ENCODE measurements at places on chromosomes 13 and 19.

DNA sequence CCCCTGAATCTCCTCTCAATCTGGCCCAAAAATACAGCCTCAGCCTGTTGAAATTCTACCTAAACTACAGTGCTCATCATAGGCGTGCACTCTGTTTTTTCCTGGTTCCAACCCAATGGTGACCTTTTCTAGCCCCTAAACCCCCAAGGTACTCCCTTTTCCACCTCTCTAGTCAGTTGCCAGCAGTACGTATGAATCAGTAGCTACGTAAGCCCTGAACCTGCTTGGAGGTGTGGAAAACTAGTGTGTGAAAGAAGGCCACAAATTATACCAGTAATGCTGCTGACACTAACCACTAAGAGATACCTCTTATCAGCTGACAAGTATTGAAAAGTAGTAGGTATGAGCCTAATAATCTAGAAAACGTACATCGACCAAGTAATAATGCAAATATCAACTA lies 60.9 kb downstream of the FOXO1 start:
- no peak for DNase-seq

DNA sequence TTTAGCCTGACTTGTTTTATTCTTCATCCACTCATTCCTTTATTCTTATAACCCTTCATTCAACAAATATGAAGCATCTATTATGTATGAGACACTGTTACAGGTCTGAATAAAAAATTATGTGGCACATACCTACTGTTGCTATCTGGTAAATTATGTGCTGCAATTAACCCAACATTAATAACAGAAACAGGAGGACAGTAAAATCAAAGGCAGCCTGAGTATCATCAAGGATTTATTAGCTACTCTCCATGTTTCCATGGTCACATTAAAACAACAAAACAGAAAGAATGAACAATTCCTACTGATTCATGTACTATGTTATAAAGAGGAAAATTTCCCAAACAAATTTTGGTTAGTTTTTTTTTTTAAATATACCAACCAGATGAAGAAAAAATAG lies 43.9 kb downstream of the RAP2A start:
- no peak for DNase-seq

DNA sequence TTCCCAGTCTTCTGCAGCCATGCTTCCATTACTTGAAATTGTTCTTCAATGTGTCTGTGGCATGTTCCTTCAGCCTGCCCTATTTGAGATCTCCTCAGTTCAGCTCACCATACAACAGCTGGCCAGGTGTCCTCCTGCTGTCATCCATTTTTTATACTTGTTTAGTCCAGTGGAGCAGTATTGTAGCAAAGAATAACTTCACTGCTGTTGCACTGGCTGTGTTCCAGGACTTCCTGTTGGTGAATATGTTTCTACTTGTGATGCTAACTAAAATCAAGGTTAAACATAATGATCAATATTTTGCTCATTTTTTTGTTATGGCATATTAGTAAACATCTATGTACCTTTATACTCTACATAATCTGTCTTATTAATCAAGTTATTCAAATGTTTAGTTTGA lies 1394.1 kb downstream of the PCDH9 start:
- DNase-seq: no peak

- DNase-seq: no peak
Measured at GRCh38 chr13:32126756-32127155, 95.2 kb downstream of the FRY start.

GRCh38 chr13:23722726-23723453 lies 152.7 kb downstream of the TNFRSF19 start:
- no peak for DNase-seq

DNA sequence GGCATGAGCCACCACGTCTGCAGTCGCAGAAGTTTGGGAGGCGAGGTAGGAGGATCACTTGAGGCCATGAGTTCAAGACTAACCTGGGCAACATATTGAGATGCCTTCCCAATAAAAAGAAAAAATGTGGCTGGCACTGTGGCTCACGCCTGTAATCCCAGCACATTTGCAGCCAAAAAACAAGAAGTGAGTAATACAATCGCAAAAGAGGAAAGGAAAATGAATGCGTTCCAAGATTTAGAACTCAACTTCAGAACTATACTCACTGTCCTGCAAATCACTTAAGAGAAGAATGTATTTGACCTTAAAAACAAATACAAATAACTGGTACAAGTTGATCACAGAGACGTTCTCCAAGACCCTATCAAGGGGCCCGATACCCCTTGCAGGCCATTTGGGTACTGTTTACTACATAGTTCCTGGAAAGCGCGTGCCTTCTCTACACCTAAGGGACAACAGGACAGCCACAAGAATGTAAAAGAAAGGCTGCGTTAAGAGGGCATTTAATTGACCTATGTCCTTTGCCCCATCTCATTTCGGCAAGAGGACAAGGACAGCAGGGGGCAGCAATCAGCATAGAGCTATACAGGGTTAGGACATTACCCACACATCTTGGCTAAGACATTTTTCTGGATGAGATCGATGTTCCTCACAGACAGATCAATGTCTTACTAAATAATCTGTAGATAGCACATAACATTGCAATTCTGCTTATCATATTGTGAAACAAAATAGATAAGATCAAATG lies 41.3 kb downstream of the FLT3 start:
- peak; percentile 35 for DNase-seq

- DNase-seq: no peak
Measured at GRCh38 chr13:49571299-49572240, 13.8 kb downstream of the RCBTB1 start.

GRCh38 chr13:23697772-23698313 lies 127.6 kb downstream of the TNFRSF19 start:
- DNase-seq: no peak

DNA sequence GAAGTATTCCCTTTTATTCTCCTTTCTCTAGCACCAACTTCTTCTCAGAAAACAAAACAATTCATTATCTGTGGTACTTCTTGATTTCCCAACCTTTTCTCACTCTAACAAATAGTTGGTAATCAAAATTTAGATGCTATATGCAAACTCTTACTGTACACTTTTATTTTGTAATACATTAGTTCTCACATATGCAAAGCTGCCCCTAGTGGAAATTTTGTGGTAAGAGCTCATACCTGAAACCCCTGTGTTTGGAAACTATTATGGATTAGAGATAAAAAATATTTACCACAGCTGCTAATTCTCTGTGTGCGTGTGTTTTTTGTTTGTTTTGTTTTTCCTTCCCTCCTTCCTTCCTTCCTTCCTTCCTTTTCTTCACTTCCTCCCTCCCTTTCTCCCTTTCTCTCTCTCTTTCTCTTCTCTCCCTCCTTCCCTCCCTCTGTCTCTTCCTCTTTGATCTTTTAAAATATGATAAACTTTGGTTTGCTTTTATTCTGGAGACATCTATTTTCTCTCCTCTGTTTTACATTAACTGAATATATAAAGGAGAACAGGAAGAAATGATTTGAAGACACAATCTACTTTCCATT lies 537.4 kb downstream of the SLITRK6 start:
- DNase-seq: no peak

Measured in HuH-7.5 (cell line).